ENCODE measurements at places on chromosomes 6 and 20.

DNA sequence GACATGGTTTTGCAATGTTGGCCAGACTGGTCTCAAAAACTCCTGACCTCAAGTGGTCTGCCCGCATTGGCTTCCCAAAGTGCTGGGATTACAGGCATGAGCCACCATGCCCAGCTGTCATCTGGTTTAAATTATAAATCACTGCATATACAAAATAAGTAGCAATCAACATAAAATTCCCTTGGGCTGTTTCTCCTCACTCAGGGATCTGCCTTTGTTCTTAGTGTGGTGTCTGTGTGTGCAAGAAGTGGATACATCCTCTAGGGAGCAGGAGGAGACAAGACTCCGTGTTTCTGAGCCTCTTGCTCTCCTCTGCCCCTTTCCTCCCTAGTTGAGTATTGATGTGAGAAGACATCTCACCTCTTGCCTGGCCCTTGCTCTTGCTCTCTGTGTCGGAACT, 65.2 kb upstream of the ADGRF4 start:
- DNase-seq = no peak

DNA sequence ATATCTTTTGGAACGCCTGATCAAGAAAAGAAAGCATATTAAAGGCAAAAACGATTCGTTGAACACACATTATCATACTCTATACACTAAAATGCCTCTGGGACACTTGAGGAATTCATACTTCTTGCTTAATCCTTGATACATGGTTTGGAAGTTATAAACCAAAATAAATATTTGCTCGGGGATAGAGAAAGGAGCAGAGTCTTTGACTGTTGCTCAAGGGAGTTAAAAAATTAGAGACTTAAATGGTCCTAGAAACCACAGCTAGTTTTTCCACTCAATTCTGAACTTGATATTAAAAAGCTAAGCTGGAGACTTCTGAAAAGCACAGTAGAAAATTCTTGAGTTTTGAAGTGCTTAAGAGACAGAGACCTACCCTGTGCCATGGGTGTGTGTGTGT, 98.9 kb downstream of the BCKDHB start:
- DNase-seq = no peak

DNA sequence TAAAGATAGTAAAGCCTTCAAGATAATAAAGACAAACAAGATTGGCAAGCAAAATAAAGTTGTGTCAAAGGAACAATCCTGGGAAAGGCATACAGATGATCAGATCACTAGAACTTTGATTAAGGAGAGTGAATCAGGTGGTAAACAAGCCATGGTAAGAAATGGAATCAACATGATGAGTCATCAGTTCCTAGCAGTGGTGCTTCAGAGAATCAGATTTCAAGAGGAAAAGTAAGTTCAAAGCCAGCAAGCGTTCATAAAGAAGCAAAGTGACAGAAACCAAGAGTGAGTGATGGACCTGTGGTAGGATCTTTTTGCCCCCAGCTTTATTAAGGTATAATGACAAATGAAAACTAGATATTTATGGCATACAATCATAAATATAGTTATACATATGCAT, 340.4 kb downstream of the TPBG start:
- DNase-seq = peak; percentile 34

DNA sequence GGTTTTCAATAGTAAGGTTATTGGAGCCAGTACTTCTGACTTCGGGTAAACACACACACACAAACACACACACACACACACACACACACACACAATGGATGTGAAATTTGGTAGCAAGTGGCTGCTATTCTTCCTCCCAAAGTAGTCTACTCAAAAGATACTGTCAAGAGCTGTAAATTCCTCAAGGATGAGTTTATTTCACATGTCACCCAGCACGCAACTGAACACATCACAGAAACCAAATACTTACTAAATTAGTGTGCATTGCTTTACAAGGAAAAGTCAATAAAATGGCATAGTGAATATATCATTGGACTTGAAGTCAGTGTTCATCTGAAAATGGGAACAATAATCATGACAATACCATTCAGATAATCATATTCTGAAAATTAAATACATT, 32.9 kb downstream of the MMUT start:
- DNase-seq = peak; percentile 27

Data from iris pigment epithelial cell (primary cell).